ENCODE measurements at places on chromosomes 7 and 10.

- DNase-seq = no peak
These were observed 50.7 kb upstream of the NRF1 start for GRCh38 chr7:129560831-129561230.

- no peak for DNase-seq
These were observed 125.8 kb downstream of the EGFR start for GRCh38 chr7:55144333-55145317.

DNA sequence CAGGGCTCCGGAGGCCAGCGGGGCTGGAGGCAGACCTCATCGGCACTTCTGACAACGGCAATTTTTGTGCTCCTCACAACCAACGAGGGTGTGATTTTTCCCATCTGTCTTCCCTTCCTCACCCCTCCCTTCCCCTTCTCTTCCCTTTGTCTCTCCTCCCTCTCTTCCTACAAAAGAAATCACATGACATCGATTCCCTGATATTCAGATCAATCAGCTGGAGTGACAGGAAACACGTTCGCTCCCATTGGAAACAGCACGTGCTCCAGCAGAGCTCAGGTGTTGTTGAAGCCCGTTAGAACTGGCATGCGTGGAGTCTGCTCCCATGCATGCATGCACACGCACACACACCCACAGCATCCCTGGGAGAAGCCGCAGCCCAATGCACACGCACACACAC is 222.4 kb downstream of the PTPRN2 start:
- no peak for DNase-seq

- no peak for DNase-seq
These were observed 997 bp upstream of the LDB1 start for GRCh38 chr10:102120991-102121738.

- DNase-seq = no peak
These were observed 46.7 kb upstream of the RBM33 start for GRCh38 chr7:155597753-155598140.

GRCh38 chr7:76278540-76278939 is 23.9 kb upstream of the HSPB1 start:
- DNase-seq = no peak

Data from Panc1 (cell line).